GM23338 (cell line): ENCODE measurements at places on chromosomes 3 and 15. TPM values are rescaled to one million over a fixed set of nuclear protein-coding genes. Genes with fewer than 3 reads are reported as not detected.

CTXN2 gene
- total RNA-seq: not detected in 2 replicates

BNC1 gene
- total RNA-seq: 1.1 and 1.6 TPM in 2 replicates

LARP6 gene
- total RNA-seq: 19.7 and 22.4 TPM in 2 replicates

- H3K36me3 ChIP-seq: no peaks in the 10 kb centered on the region
- DNase-seq: no peak
- H3K4me3 ChIP-seq: no peak overlapping the region
- H3K4me1 ChIP-seq: no peaks in the 10 kb centered on the region
- H3K27ac ChIP-seq: no peak overlapping the region
These were observed 82.4 kb upstream of the STT3B start for GRCh38 chr3:31450345-31450744.
